ENCODE measurements at places on chromosomes 7 and 10. TPM values are rescaled to one million over a fixed set of nuclear protein-coding genes. Genes with fewer than 3 reads are reported as not detected.

The A1CF gene
- polyA plus RNA-seq, result not detected

GRCh38 chr10:46524472-46525176 is 31.8 kb downstream of the GPRIN2 start:
- H3K4me3 ChIP-seq, result no peak overlapping the region
- no peaks in the 10 kb centered on the region for H3K27me3 ChIP-seq
- no peaks in the 10 kb centered on the region for H3K4me1 ChIP-seq
- peak; percentile 51 for DNase-seq
- peak overlapping the region; percentile 25 for H3K27ac ChIP-seq
- no peaks in the 10 kb centered on the region for H3K36me3 ChIP-seq

The DYDC1 gene
- polyA plus RNA-seq, result not detected

The CREB5 gene
- polyA plus RNA-seq, result 28.4 TPM

DNA sequence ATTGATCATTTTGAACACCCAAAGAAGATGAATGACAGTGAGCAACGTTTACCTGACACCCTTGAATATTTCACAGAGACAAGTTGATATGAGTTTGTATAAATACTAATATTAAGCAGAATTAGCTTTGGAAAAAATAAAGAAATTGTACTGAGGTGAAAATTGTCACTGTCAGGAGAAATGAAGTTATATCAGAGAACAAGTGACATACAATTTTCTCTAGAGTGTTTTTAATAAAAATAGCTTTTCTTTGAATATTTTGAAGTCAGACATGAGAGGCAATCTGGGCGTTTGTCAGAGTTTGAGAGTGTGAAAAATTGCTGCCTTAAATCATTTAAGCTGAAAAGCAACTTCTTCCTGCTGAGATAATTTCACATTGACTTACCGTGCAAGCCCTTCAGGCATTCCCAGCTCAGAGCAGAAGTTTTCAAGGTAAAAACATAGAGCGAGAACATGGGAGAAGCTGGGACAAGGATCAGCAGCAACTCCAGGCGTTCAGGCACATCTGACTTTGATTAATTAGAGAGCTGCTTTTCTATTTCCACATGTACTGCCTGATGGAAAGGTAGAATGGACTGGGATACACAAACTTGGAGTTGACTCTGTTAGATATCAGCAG is 535.9 kb downstream of the TFEC start:
- no peaks in the 10 kb centered on the region for H3K27me3 ChIP-seq
- H3K4me3 ChIP-seq, result no peak overlapping the region
- DNase-seq, result no peak
- H3K36me3 ChIP-seq, result no peaks in the 10 kb centered on the region
- no peaks in the 10 kb centered on the region for H3K4me1 ChIP-seq

GRCh38 chr10:113746217-113746957 is 5.1 kb upstream of the PLEKHS1 start:
- H3K36me3 ChIP-seq, result no peaks in the 10 kb centered on the region
- no peak overlapping the region for H3K27ac ChIP-seq
- no peak for DNase-seq
- H3K4me1 ChIP-seq, result no peaks in the 10 kb centered on the region
- no peaks in the 10 kb centered on the region for H3K27me3 ChIP-seq
- no peak overlapping the region for H3K4me3 ChIP-seq

The RNF32 gene
- polyA plus RNA-seq, result 0.14 TPM

- H3K4me3 ChIP-seq, result no peak overlapping the region
- no peaks in the 10 kb centered on the region for H3K27me3 ChIP-seq
- H3K36me3 ChIP-seq, result no peaks in the 10 kb centered on the region
- no peak overlapping the region for H3K27ac ChIP-seq
- H3K4me1 ChIP-seq, result no peaks in the 10 kb centered on the region
Measured at GRCh38 chr10:2650328-2650727, 417.0 kb upstream of the PFKP start.

The CNNM1 gene
- polyA plus RNA-seq, result not detected

GRCh38 chr7:130421684-130422083 is 19.1 kb downstream of the CEP41 start:
- H3K27me3 ChIP-seq, result no peaks in the 10 kb centered on the region
- no peak overlapping the region for H3K27ac ChIP-seq
- DNase-seq, result no peak
- H3K4me3 ChIP-seq, result no peak overlapping the region

- no peaks in the 10 kb centered on the region for H3K4me1 ChIP-seq
- no peak overlapping the region for H3K27ac ChIP-seq
- no peak for DNase-seq
- H3K4me3 ChIP-seq, result no peak overlapping the region
- no peaks in the 10 kb centered on the region for H3K36me3 ChIP-seq
Measured at GRCh38 chr7:99762680-99763327, 21.2 kb downstream of the CYP3A4 start.

The USP6NL gene
- polyA plus RNA-seq, result 13.5 TPM

The RTKN2 gene
- polyA plus RNA-seq, result 0.48 TPM

The NKX1-2 gene
- polyA plus RNA-seq, result not detected

GRCh38 chr10:132329565-132330485 is 2.2 kb upstream of the LRRC27 start:
- H3K4me3 ChIP-seq, result peak overlapping the region; percentile 60
- H3K4me1 ChIP-seq, result peaks cover 20% of the 10 kb centered on the region
- no peaks in the 10 kb centered on the region for H3K36me3 ChIP-seq
- no peaks in the 10 kb centered on the region for H3K27me3 ChIP-seq

DNA sequence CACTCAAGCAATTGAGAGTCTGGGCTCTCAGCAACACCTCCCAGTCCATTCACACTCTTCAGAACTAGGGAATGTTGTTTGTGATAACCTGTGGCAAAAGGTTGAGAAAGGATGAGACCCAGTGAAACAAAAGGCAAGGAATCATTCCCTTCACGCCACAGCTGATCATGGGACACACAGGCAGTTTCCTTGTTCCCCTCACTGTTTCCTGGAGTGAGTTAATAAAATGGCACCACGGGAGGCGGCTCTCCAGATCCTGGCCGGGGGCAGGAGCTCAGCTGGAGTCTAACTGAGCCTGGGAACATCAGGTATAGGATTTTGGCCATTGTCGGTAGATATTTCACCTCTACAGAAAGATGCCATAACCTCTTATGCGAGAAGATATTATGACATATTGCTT is 107.3 kb upstream of the FAM171A1 start:
- peaks cover 8% of the 10 kb centered on the region for H3K27me3 ChIP-seq
- H3K36me3 ChIP-seq, result no peaks in the 10 kb centered on the region
- no peak for DNase-seq
- H3K27ac ChIP-seq, result no peak overlapping the region

GRCh38 chr7:157412021-157412443 is 75.2 kb downstream of the DNAJB6 start:
- no peaks in the 10 kb centered on the region for H3K27me3 ChIP-seq
- H3K4me1 ChIP-seq, result no peaks in the 10 kb centered on the region
- H3K4me3 ChIP-seq, result no peak overlapping the region
- no peak overlapping the region for H3K27ac ChIP-seq
- peaks cover 8% of the 10 kb centered on the region for H3K36me3 ChIP-seq

GRCh38 chr10:13891128-13892000 is 304.6 kb downstream of the PRPF18 start:
- H3K4me1 ChIP-seq, result peaks cover 60% of the 10 kb centered on the region

DNA sequence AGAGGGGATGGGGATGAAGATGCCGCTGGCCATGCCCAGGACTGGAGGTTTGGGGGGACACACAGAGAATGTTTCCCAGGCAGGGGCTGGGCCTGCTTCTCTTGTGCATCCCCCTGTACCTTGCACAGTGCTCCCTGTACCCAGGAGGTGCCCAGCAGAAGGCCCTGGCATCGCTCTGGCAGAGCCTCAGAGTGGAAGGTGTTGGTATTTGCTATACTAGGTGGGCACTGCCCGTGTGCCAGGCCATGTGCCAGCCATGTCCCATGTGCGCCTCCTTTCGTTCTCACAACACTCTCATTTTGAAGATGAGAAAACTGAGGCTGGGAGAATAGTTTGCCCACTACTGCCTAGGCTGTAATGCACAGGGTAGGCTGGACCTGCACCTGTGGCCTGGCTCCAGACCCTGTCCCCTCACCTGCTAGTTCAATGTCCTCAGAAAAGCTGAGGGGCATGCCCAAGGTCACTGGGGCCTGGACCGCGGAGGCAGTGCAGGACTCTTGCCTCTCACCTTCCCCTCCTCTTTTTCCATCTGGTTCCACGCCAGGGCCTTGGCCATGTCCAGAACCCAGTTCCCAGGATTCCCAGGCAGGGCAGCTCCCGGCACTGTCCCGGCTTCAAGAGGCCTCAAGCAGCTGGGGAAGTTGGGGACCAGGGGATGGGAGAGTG is 64.7 kb downstream of the GOLGA7B start:
- H3K4me1 ChIP-seq, result no peaks in the 10 kb centered on the region
- H3K27ac ChIP-seq, result no peak overlapping the region
- no peak overlapping the region for H3K4me3 ChIP-seq
- no peaks in the 10 kb centered on the region for H3K36me3 ChIP-seq
- DNase-seq, result no peak

DNA sequence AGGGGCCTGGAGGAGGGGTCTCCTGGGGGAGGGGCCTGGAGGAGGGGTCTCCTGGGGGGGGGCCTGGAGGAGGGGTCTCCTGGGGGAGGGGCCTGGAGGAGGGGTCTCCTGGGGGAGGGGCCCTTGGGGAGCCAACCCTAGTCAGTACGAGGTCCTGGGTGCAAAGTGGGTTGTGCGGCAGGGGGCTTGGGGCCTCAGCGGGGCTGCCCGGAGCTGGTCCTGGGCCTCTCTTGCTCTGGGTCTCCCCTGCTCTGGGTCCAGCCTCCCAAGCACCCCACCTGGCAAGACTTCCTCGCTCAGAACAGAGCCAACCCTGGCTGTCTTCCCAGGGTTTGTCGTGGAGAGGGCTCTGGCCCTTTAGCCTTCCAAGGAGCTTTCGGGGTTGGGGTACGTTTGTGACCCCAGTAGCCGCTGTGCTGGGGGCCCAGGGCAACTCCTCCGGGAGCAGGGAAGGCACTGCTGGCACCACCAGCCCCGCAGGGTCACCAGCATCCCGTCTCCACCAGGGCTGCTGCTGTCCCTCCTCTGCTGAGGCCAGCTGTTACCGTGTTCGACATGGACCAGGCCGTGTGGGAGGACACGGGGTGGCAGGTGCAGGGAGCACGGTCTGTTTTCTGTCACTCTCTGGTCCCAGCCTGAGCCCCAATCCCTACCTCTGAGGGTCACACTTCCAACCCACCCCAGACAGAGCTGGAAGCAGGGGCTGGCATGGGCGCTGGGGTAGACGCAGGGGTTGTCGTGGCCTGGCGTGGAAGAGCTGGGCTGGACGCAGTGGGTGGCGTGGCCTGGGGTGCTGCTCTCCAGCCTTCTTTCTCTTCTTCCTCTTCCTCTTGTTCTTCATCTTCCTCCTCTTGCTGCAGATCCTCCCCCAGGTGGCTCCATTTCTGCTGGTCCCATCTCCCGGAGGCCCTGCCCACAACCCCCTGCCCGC is 22.8 kb downstream of the PWWP2B start:
- peaks cover 15% of the 10 kb centered on the region for H3K4me1 ChIP-seq
- no peak for DNase-seq
- H3K4me3 ChIP-seq, result no peak overlapping the region
- no peak overlapping the region for H3K27ac ChIP-seq
- H3K36me3 ChIP-seq, result no peaks in the 10 kb centered on the region

The OR6V1 gene
- polyA plus RNA-seq, result not detected

DNA sequence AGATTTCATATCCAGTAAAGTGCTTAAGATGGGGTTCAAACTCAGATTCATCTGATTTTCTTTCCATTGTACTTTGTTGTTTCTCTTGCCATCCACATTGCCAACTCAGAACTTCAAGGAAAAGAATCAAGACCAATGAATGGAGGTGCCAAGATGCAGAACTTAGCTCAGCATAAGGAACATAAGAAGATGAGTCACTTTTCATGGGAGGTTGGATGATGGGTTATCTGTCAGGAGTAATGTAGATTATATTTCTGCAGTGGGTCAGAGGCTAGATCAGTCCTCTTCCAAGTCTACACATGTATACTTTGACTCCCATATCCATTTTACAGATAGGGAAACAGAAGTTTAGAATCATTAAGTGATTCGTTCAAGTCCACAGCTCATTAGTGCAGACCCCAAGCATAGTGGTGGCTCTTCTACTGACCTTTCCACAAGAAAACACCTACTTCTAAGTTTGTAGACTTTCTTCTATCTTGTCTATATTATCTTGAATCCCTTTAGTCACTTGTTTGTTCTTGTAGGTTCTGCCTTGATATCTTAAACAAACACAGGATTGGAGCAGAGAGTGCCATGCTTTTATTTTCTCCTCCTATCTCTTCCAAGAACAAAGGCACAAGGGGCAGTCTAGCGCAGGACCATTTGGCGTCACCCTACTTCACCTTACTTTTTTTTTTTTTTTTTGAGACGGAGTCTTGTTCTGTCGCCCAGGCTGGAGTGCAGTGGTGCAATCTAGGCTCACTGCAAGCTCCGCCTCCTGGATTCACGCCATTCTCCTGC is 14.0 kb upstream of the ADD3 start:
- no peak overlapping the region for H3K27ac ChIP-seq
- peaks cover 3% of the 10 kb centered on the region for H3K4me1 ChIP-seq
- DNase-seq, result no peak
- no peaks in the 10 kb centered on the region for H3K36me3 ChIP-seq
- H3K27me3 ChIP-seq, result no peaks in the 10 kb centered on the region

- H3K36me3 ChIP-seq, result no peaks in the 10 kb centered on the region
- no peak for DNase-seq
- H3K4me3 ChIP-seq, result no peak overlapping the region
- H3K4me1 ChIP-seq, result peaks cover 23% of the 10 kb centered on the region
Measured at GRCh38 chr10:122124808-122125207, 135.8 kb downstream of the TACC2 start.

DNA sequence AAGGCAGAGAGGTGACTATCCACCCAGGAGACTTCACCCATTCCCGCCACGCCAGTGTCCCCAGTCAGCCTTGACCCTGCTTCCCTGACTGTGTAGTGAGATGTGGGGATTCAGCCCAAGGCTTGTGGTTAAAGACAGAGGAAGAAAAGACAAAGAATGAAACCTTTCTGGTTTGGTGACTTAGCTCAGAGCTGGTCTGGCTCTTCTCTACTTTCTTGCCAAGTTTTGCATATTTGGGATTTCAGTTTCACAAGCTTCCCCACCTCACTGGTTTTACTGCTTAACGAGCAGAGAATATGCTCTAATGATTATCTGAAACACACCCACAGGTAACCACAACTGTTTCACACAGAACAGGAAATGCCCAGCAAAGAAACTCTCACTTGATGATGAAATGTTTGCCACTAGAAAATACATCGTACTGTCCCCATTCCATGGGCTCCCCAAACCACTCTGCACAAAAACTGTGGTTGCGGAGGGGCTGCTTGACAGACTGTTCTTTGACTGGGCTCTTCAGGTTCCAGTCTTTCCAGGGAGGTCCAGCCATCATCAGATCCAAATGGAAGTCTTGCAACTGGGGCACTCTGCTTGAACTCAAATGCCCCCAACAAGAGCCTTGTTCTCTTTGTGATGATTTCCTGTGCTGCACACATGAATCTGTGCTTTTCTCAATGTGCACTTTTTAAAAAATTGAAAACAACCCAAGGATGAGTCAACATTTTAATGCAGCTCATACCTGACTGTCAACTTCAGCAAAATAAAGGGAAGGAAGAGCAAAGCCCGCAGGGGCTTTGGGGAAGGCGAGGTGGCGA is 95.5 kb downstream of the CTBP2 start:
- H3K4me3 ChIP-seq, result no peak overlapping the region
- no peak overlapping the region for H3K27ac ChIP-seq
- no peaks in the 10 kb centered on the region for H3K27me3 ChIP-seq

- H3K27ac ChIP-seq, result no peak overlapping the region
- H3K4me3 ChIP-seq, result no peak overlapping the region
- H3K27me3 ChIP-seq, result no peaks in the 10 kb centered on the region
- H3K36me3 ChIP-seq, result no peaks in the 10 kb centered on the region
Measured at GRCh38 chr10:19876570-19876969, 60.3 kb downstream of the PLXDC2 start.

- no peaks in the 10 kb centered on the region for H3K36me3 ChIP-seq
- no peaks in the 10 kb centered on the region for H3K27me3 ChIP-seq
- H3K4me3 ChIP-seq, result no peak overlapping the region
- DNase-seq, result no peak
Measured at GRCh38 chr7:152354061-152354460, 81.7 kb downstream of the KMT2C start.

- H3K27ac ChIP-seq, result no peak overlapping the region
- DNase-seq, result no peak
- H3K4me1 ChIP-seq, result no peaks in the 10 kb centered on the region
Measured at GRCh38 chr10:129023082-129023481, 444.0 kb upstream of the MGMT start.

The ICA1 gene
- polyA plus RNA-seq, result 19.0 TPM

Measured in endothelial cell of umbilical vein (primary cell).